ENCODE measurements at places on chromosomes 3 and 15. TPM values are rescaled to one million over a fixed set of nuclear protein-coding genes. Genes with fewer than 3 reads are reported as not detected.
A peak's percentile ranks its signal among the peaks of the same experiment; 100 is the strongest.

DNA sequence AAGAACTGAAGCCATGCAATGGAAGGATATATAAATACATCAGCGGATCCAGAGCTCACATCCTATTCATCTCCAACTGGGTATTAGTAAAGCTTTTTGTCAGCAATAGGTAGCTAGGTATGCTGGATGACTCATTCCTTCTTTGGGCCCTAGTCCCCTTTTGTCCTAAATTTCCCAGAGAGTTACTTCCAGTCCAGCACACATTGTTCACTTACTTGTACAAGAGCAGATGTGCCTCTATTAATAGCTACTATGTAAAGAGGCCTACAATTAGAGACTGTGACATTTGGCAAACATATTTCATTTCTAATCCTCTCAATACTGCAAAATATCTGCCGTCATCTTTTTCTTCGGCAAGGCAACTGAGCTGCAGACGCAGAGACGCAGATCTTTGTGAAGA, 1.7 kb upstream of the SLC4A7 start:
- no peak overlapping the region for H3K27ac ChIP-seq
- no peaks in the 10 kb centered on the region for H3K36me3 ChIP-seq
- H3K4me3 ChIP-seq = no peak overlapping the region
- DNase-seq = no peak

DNA sequence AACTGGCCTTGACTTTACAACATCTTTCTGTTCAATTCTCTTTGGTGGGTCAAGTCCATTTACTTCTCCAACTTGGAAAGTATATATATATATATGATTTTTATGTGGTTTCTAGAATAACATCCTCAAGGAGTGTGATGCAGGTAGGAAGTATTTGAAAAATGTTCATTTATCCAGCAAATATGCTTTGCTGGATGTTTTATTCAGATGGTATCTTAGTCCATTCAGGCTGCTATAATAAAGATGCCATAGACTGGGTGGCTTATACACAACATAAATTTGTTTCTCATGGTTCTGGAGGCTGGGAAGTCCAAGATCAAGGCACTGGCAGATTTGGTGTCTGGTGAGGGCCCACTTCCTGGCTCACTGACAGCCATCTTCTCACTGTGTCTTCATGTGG, 168.7 kb upstream of the RASGRP1 start:
- H3K4me3 ChIP-seq = no peak overlapping the region
- no peak overlapping the region for H3K27ac ChIP-seq
- DNase-seq = no peak
- H3K36me3 ChIP-seq = no peaks in the 10 kb centered on the region
- no peaks in the 10 kb centered on the region for H3K27me3 ChIP-seq
- H3K4me1 ChIP-seq = no peaks in the 10 kb centered on the region

DNA sequence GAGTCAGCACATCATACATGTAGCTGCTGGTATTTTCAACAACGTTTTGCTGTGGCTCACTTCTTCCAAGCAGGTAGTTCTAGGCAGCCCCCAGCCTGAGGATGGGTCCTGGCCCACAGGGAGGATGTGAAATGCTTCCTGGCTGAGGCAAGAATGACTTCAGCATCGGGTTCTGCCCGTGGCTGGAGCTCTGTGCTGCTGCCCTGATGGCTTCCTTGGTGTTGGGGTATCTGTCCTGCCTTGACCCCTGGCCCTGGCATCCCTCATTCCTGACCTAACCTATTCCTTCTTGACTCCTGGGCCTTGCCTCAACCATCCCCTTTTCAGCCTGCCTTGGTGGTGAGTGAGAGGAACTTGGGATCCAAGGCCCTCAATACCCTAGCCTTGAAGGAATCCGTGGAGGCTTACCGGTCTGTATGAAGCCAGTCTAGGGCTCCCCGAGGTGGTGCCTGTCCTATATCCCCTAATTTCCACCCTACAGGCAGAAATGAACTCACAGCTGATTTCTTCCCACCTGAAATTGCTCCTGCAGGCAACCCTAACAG, 300.6 kb downstream of the TLE3 start:
- no peaks in the 10 kb centered on the region for H3K4me1 ChIP-seq
- H3K27me3 ChIP-seq = no peaks in the 10 kb centered on the region
- H3K36me3 ChIP-seq = no peaks in the 10 kb centered on the region

DNA sequence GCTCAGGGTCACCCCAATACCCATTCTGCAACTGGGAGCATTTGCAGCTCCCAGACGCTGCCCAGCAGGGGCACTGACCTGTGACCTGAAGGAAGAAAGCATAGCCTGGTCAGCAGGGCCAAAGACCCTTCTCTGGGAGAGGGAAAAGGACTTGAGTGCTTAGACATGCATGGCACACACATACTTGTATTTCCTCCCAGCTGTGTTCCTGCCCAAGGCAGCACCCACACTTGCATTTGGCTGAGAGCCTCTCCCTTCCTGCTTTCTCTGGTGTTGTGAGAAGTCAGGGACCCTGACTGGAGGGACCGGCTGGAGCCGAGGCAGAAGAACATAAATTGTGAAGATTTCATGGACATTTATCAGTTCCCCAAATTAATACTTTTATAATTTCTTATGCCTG, 7.2 kb upstream of the LAMB2 start:
- H3K27me3 ChIP-seq = no peaks in the 10 kb centered on the region
- H3K27ac ChIP-seq = no peak overlapping the region
- H3K4me1 ChIP-seq = no peaks in the 10 kb centered on the region

CCR4 gene
- 3.1 TPM for total RNA-seq

CMTM8 gene
- 6.6 TPM for total RNA-seq

DNA sequence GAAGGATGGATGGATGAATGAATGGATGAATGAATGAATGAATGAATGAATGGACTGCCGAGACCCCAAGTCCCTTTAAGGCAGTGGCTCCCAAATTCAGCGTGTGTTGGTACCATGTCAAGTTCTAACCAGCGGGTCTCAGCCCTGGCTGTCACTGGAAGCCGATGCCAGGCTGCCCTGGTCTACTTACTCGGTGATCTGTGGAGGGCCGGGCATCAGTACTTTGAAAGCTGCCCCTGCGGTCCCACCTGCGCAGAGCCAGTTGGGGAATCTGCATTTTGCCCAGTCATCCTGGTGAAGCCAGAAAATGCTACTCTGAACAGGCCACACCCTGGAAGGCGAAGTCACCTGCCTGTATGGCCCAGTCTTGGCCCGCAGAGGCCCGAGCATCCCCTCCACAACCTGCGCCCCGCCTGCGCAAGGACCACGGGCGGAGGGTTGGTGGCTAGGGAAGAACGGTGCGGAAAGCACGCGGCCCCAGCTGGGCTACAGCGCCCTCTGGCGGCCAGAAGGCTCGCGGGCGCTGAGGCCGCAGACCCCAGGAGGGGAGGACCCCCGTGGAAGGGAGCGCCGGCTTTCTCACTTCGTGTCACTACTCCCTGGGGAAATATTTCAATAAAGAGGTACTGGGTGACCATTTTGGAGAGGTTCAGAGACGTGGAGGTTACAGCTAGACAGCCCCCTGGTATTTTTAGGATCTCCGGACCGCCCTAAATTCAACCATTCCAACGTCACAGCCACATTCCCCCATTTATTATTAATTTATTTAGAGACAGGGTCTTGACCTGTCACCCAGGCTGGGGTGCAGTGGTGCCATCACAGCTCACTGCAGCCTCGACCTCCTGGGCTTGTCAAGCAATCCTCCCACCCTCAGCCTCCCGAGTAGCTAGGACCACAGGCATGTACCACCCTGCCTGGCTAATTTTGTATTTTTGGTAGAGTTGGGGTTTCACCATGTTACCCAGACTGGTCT, 34.9 kb downstream of the PRKCD start:
- peaks cover 35% of the 10 kb centered on the region for H3K4me1 ChIP-seq
- H3K27me3 ChIP-seq = no peaks in the 10 kb centered on the region
- H3K4me3 ChIP-seq = no peak overlapping the region
- no peak overlapping the region for H3K27ac ChIP-seq

ASB7 gene
- total RNA-seq = 9.3 TPM

DNA sequence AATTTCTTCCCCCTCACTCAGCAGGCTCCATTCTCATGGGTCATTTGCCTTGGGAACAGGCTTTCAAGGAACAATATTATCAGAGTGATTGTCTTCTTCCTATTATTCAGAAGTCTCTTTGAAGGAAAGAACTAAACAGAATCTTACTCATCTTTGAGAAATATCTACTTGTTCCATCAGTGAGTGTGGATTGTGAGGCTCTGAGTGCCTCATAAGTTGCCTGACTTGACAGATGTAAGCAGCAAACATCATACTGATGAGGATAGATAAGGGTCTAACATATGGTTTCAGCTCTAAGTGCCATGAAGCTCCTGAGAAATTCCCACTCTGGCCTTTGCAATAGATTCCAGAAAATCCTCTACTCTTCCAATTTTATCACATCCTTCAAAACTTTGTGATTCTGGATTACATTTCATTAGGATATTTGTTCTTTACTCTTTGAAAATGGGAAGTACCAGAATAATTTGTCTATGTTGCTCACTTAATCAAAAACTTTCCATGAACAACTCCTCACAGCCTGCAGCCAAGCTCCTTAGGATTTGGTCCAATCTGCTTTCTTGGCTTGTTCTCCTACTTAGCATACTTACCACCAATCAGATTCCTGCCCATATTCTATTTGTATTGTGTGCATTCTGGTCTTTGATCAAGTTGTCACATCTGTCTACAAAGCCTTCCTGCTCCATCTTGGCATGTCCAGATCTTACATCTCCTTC, 120.1 kb downstream of the RPL22L1 start:
- H3K36me3 ChIP-seq = no peaks in the 10 kb centered on the region
- H3K4me3 ChIP-seq = no peak overlapping the region
- peaks cover 8% of the 10 kb centered on the region for H3K4me1 ChIP-seq
- no peak for DNase-seq
- H3K27me3 ChIP-seq = no peaks in the 10 kb centered on the region
- peak overlapping the region; percentile 28 for H3K27ac ChIP-seq

TBC1D21 gene
- not detected for total RNA-seq

GRCh38 chr3:66037330-66037985, 1.3 kb downstream of the MAGI1 start:
- no peaks in the 10 kb centered on the region for H3K4me1 ChIP-seq
- no peaks in the 10 kb centered on the region for H3K27me3 ChIP-seq
- no peaks in the 10 kb centered on the region for H3K36me3 ChIP-seq
- peak overlapping the region; percentile 77 for H3K4me3 ChIP-seq
- H3K27ac ChIP-seq = peak overlapping the region; percentile 93

CPLX3 gene
- not detected for total RNA-seq

GRCh38 chr3:182464513-182465145, 328.7 kb upstream of the ATP11B start:
- H3K27me3 ChIP-seq = no peaks in the 10 kb centered on the region
- no peaks in the 10 kb centered on the region for H3K4me1 ChIP-seq
- H3K36me3 ChIP-seq = no peaks in the 10 kb centered on the region
- DNase-seq = no peak

GRCh38 chr3:193572426-193572908, 17.8 kb upstream of the ATP13A4 start:
- H3K4me3 ChIP-seq = no peak overlapping the region
- no peaks in the 10 kb centered on the region for H3K4me1 ChIP-seq
- no peak for DNase-seq
- H3K27ac ChIP-seq = no peak overlapping the region
- H3K27me3 ChIP-seq = no peaks in the 10 kb centered on the region

ST8SIA2 gene
- not detected for total RNA-seq

- H3K36me3 ChIP-seq = peaks cover 58% of the 10 kb centered on the region
- no peak for DNase-seq
- no peak overlapping the region for H3K4me3 ChIP-seq
- no peaks in the 10 kb centered on the region for H3K27me3 ChIP-seq
- peaks cover 11% of the 10 kb centered on the region for H3K4me1 ChIP-seq
- no peak overlapping the region for H3K27ac ChIP-seq
These were observed 42.4 kb downstream of the CHAC1 start for GRCh38 chr15:40995656-40996055.

PPARG gene
- total RNA-seq = 23.5 TPM

GRCh38 chr3:77459926-77460325, 420.0 kb downstream of the ROBO2 start:
- no peak overlapping the region for H3K4me3 ChIP-seq
- H3K4me1 ChIP-seq = no peaks in the 10 kb centered on the region
- H3K27ac ChIP-seq = no peak overlapping the region

DNA sequence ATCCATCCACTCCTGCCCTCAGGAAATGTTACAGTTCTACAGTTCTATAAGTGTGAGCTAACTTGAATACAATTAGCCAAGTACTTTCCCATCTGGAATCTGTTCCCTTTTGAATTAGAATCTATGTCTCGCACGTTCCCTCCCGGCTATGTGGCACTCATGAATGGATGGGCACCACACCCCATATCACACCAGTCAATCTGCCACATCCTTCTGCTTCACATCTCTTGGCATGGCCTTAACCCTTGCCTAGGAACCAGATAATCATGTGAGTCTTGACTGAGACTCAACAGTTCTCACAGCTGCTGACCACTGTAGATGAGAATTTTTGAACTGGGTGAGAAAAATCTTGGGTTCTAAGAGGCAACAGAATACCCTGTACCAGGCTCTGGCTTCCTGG, 180.2 kb downstream of the TNIK start:
- no peak overlapping the region for H3K4me3 ChIP-seq
- no peak overlapping the region for H3K27ac ChIP-seq
- no peak for DNase-seq
- H3K36me3 ChIP-seq = no peaks in the 10 kb centered on the region

DNA sequence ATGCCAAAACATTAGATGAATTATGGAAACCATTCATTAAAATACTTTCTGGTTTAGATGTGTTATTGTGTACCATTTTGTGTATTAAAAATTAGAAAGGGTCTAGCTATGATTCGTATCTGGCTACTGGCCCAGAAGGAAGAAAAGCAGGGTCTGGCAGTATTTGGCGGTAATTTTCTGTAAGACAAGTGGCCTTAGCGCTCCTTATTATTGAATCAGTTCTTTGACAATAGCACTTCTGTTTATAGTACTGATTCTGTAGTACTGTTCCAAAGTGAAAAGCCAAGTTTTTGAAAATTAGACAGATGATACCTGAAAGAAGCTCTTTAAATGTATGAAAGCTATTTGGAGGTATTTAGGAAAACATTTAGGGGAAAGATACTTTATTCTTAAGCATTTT, 10.2 kb downstream of the GLCE start:
- H3K4me3 ChIP-seq = no peak overlapping the region
- no peaks in the 10 kb centered on the region for H3K4me1 ChIP-seq
- no peaks in the 10 kb centered on the region for H3K27me3 ChIP-seq
- H3K36me3 ChIP-seq = no peaks in the 10 kb centered on the region
- H3K27ac ChIP-seq = no peak overlapping the region

NECTIN3 gene
- 104 TPM for total RNA-seq

DNA sequence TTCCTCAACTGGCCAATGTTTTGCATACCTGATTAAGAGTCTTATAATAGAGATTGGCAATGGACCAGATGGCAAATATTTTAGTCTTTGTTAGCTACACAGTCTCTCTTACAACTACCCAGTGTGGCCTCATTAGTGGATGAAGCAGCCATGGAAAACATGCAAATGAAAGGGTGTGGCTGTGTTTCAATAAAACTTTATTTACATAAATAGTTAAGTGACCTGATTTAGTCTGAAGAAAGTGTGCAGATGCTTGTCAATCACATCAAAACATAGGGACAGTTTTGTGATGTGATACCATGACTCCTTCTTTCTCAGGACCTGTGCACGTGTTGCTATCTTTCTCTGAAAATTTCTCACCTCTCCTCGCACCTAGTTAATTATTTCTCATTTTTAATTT, 309.8 kb upstream of the GRM7 start:
- H3K36me3 ChIP-seq = no peaks in the 10 kb centered on the region
- H3K27me3 ChIP-seq = no peaks in the 10 kb centered on the region
- no peak overlapping the region for H3K27ac ChIP-seq
- no peak overlapping the region for H3K4me3 ChIP-seq
- DNase-seq = no peak
- H3K4me1 ChIP-seq = no peaks in the 10 kb centered on the region

All from ascending aorta (tissue), 2 donors.